ENCODE measurements at places on chromosomes 7 and 10.

DNA sequence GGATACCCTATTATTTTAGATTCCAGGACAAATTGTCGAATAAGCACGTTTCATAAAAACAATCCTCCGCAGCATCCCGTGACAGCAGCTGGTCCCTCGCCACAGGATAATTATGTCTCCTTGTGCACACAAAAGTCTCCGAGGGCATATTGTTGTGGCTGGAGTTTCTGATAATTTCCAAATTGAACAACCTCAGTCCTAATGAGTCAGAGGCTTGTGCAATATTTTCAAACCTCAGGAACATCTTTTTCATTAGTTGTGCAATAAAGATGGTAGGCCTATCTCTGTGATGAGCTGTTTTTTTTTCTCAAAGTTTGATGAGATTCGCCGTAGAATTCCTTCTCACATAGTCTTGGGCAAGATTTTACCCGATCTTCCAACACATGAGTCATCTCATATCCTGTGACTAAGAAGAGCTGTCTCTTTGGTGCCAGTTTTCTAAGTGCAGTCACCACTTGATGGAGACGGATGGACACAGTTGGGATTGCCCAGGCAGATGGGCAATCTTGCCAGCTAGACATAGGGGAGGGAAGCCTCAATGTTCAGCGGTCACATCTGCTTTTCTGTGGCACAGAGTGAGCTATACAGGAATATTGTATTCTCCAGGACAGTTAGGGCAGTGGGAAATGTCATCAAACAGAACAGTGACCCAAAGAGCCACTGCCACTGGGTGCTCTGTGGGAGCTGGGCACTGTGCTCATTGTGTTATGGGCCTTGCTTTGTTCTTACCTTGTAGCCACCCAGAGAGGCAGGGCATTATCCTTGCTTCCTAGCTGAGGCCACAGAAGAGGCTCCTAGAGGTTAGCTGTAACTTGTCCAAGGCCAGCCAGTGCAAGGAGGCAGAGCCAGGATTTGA is 7.8 kb downstream of the HTRA1 start:
- DNase-seq, result no peak

- no peak for DNase-seq
These were observed 160.4 kb downstream of the RPS24 start for GRCh38 chr10:78194050-78194449.

DNA sequence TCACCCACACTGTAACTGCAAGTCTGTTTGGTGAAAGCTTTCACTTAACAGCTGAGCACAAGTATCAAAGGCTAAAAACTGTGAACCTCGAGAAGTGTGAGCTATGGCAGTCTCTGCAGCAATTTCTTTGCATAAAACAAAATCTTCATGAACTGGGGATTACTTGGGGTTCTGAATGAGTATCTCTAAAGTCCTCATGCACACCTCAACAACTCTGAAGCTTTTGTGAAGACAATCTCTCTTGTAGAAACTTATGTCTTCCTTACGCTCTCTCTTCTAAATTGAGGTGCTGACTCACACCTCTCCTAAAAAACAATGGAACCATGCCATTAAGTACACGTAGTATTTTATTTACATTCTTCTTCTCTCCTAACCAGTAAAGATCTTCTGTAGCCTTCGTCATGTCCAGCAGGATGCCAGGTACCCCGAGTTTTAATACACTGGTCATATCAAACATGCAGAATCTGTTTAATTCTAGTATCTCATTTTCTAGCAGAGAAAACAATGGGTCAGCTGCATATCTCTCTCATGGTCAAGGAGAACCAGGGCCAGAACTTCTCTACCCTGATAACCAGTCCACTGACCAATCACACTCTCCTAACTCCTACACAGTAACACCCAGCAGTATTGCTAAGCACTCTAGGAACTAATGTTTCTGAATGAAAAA is 76.9 kb downstream of the UBE2H start:
- no peak for DNase-seq

DNA sequence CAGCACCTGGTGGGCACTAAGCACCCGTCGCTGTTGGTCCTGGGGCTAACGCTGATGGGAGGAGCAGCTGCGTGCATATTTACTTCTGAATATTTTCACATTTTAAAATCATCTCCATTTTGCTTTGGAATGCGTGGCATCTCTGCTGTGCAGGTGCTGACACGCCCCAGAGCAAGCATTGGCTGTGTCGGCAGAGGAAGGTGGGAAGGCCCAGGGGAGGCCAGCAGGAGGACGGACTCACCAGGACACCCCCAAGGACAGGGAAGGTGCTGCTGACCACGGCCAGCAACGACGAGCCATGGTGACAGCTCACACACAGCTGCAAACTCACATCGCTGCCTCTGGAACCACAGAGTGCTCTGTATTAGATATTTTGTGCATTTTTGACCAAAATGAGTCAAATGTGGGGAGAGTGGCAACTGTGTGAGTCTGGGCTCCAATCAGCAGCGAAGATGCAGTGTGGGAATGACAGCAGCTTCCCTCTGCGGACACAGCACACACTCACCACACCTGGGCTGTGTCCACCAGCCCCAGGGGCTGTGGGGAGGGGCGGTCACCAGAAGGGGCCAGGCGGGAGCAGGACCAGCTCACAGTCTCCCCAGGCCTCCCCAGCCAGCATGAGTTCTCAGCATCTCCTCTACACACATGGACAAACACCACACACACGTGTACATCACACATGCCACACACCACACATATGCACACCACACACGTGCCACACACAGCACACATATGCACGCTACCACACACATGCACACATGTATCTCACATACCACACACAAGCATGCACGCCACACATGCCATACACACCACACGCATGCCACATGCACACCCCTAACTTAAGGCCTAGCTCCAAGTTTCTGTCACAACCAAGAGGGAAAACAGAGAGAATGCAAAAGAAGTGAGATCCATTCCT is 58.2 kb downstream of the PTPRN2 start:
- no peak for DNase-seq

GRCh38 chr7:29810813-29811482 is 4.6 kb downstream of the WIPF3 start:
- no peak for DNase-seq

- DNase-seq, result no peak
These were observed 199.3 kb downstream of the PLXNA4 start for GRCh38 chr7:132377015-132377414.

DNA sequence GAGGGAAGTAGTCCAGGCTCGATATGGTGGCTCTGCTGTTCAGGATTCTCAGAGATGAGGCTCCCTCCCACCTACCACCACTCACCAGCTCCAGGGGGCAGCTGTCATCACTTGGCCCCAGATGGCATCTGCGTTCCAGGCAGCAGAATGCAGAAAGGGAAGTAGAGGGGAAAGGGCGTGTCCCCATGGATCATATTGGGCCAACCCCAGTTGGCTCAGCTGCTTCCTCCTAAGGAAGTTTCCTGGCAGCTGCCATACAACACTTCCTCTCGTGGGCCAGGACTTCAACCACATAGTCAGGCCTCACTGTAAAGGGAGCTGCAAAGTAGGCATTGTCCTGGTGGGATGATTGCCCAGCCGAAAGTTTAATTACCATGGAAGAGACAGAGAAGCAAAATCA is 1.6 kb upstream of the TEX36 start:
- DNase-seq, result no peak

GRCh38 chr7:133886086-133886485 is 241.1 kb upstream of the LRGUK start:
- no peak for DNase-seq

GRCh38 chr10:99964791-99965190 is 45.0 kb downstream of the DNMBP start:
- no peak for DNase-seq

DNA sequence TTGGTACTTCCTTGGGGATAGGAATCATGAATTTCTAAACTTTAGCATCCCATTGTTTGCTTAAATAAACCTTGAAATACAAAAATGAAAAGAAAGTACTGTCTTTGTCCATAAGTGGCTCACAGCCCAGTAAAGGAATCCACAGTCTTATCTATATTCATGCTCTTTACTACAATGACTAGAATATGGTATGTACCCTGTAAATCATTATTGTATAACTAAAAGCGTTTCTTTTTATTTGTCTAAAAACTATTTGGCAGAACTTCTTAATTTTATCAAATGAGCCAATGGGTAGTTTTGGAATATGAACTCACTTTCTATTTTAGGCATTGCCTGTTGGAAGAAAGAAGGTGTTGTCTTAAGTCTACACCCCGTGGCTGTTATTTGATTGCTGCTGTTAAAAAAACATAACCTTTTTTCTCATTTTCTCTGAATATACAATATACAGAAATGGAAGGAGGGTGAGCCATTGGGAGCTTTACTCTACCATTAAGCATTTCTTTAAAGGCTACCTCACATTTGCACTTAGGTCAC is 12.4 kb upstream of the STRIP2 start:
- DNase-seq, result no peak

DNA sequence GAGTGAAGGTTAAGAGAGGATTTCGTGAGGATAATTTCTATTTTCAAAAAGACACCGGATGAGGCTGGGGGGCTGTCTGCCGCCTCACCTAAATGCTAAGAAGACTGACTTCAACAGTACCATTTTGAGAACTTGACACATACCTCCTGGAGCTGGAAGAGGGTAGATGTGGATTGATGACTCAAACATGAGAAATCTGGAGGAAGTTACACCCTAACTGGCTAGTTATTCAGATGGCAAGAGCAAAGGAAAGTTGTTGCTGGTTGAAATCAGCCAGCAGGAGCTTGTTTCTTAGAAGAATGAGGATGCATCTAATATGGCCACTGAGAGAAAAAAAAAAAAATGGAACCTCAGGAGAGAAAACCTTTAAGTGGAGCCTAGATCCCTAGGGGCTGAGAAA is 76.2 kb upstream of the KIAA1217 start:
- no peak for DNase-seq

DNA sequence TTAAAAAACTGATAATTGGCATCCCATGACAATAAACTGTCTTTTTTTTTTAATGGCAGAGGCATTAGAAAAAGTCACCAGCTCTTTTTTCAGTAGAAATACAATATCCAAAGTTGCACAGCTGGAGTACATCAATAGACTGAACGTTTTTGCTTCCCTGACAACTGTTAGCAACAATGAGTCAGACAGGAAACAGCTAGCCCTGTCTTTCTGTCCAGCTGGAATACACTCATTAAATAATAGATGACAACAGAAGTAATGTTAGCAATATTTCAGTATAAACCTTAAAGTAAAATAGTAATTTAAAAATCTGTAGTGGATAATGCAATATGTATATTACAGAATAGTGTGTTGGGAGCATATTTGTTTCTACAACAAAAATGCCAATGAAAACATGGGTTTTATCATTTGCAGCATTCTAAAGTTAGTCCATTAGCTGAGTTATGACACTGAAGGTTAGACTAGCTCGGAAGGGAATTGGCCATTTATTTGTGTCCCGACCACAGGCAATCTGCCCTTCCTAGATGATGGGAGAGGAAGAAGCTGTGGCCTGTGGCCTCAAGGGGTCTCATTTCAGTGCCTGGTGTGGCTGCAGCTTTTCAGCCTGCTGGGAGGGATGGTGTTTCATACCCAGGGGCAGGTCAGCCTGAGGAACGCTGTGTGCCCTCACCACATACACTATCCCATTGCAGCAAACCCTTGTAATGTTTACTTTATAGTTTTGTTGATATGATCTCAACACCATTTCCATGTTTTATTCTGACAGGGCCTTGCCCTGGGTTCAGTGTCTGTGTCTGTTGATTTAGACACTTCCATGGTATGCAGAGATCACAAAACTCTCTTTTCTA is 173.3 kb downstream of the SLC16A9 start:
- peak; percentile 45 for DNase-seq

DNA sequence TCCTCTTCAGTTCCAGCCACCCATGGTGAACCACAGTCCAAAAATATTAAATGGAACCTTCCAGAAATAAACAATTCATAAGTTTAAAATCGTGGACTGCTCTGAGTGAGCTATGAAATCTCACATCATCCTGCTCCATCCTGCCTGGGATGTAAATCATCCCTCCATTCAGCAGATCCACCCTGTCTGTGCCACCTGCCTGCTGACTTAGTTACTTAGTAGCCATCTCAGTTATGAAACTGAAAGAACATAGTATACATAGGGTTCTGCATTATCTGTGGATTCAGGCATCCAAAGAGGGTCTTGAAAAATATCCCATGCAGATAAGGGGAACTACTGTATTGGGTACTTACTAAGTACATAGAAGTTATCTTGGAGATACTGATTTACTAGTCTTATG is 89.0 kb downstream of the ST8SIA6 start:
- DNase-seq, result no peak

GRCh38 chr7:154857240-154857639 is 145.7 kb downstream of the PAXIP1 start:
- no peak for DNase-seq

DNA sequence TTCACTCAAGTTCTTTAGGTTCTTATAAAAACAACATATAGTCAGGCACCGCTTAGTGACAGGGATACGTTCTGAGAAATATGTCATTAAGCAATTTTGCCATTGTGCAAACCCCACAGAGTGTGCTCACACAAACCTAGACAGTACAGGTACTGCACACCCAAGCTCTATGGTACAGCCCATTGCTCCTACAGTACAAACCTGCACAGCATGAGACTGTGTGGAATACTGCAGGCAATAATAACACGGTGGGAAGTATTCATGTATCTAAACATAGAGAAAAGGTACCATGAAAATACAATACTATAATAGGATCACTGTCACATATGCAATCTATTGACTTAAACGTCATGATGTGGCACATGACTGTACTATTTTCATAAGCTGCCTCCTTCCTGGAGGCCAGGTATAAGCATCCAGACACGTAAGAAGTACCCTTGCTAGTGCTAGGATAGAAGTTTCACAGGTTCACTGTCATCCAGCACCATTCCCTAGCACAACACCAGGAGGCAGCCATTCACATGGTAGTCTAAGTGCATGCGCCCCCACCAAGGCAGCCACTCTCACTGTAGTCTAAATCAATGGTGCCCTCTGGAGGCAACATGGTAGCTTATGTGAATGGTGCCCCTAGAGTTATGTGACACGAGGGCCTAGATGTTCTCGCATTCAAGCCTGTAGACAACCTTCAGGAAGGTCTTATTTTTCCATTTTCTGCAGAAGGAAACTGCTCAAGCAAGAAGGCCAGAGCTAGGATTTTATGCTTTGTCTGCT is 98.5 kb downstream of the ARHGAP22 start:
- no peak for DNase-seq

- DNase-seq, result no peak
These were observed 14.5 kb downstream of the XRCC2 start for GRCh38 chr7:152661479-152661878.

- DNase-seq, result no peak
These were observed 452.3 kb upstream of the GALNT17 start for GRCh38 chr7:70679661-70680060.

GRCh38 chr10:95572131-95572820 is 11.1 kb upstream of the SORBS1 start:
- no peak for DNase-seq

GRCh38 chr10:94193466-94193924 is 169.2 kb downstream of the NOC3L start:
- no peak for DNase-seq

- no peak for DNase-seq
These were observed 51.1 kb upstream of the CHST15 start for GRCh38 chr10:124144536-124144935.

DNA sequence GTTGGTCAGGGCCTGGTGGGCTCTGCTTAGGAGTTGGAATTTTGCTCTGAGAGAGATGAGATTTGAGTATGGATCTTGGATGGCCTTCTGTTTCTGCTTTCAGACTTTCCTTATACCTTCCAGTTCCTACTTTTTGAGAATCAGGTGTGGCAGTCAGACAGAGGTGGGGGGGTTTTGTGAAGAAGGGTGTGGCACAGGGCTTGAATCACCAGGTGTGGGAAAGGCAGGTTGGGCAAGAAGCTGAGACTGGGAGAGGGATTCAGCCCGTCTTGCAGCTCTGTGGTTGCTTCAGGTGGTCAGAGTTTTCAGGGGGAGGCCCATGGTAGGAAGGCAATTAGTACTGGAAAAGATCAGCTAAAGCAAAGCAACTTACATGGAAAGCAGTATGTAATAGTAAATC is 340.2 kb downstream of the LRMDA start:
- DNase-seq, result no peak

Data from ELF-1 (cell line).